ENCODE measurements at places on chromosomes 11 and 22.

- DNase-seq = no peak
These were observed 13.7 kb downstream of the ARAP1 start for GRCh38 chr11:72738199-72739141.

- DNase-seq = no peak
These were observed 36.0 kb downstream of the TECTA start for GRCh38 chr11:121137005-121137404.

DNA sequence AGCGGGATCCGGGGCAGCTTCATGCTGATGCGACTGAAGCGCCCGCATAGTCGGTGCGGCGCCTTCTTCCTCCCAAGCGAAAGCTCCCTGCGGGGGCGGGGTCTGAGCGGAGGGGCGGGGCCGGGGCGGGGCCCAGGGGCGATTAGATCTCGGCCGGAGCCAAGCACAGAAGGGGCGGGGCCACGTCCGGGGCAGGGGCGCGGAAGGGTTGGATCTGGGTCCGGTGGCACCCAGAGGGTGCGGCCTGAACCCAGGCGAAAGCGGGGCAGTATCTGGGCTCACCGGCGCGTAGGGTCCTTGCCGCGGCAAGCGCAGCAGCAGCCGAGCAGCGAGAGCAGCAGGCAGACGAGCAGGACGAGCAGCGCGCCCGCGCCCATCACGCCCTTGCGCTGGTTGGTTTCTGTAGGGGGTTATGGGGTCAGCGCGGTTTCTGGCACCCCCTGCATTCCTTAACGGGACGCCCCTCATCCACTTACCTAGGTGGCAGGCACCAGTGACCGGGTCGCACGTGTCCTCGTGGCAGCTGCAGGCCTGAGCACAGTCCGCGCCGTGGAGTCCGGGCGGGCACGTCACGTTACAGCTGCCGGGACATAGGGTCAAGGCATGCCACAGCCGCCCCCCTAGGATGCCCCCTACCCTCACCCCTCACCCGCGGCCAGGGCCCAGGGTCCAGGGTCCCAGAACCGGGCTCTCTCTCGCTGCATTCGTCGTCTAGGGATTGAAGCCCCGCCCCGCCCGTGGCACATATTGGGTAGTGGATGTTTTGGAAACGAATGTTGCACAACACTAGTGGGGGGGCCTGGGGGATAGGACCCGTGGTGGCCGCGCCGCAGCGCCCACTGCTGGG is 8.1 kb downstream of the SCARF2 start:
- no peak for DNase-seq

DNA sequence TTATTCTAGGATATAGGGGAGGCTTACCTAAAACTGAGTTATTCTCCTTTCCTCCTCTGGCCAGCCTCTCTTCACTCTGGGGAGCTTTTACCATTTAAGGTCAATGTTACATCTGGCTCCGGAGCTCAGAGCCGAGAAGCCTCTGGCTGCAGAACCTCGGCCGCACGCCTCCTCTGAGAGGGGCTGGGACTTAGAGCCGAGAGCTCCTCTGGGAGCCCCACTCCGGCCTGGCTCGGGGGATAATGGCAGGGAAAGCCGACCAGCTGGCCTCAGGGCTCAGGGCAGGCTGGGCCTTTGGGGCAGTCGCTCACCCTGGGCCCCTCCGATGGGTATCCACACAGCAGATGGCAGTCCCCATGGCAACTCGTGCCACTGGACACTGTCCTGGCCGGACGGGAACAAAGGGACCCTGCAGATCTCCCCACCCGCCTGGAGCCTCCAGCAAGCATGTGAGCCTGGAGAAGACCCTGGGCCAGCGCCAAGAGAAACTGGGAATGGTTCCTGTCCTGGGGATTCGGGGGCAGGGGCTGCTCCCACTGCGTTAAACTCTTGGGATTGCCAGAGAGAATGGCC is at the start of gene IRAG1:
IRAG1 (minus strand) TSS at position 247 of the 573 bp plus-strand sequence; CDS start at position 94, 153 bp downstream.
- no peak for DNase-seq

GRCh38 chr22:49136816-49137180 is 690.9 kb downstream of the BRD1 start:
- no peak for DNase-seq

DNA sequence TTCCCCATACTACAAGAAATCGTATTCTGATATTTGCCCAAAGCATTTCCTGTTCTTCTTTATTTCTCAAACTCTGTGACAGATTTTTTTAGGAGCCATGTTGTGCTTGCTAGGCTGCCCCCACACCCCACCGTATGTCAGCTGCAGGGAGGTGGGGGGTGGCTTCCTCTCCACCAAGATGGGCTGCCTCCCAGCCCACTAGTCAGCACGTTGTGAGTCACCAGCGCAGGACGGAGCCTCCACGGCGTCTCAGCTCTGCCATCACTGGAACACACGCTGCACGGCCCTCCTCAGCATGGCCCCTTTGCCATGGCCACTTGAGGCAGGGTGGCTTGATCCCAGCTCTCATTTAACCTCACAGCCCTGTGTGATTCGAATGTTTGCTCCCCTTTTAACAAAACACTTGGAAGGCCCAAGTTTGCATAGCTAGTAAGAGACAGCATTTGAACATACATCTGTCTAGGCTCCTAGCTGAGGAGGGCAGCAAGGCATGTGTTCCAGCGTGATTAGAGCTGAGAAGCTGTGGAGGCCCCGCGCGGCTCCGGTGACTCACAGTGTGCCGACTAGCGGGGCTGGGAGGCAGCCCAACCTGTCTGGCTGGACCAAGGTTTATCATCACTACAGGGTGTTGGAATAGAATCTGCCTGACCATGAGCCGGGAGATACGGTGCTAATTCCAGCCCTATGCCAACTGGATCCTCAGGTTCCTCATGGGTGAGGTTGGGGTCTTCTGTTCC is 180.7 kb upstream of the NCAM1 start:
- DNase-seq = no peak

GRCh38 chr11:119421941-119422808 is 797 bp downstream of the THY1 start:
- no peak for DNase-seq

GRCh38 chr11:62999649-63000048 is 14.9 kb upstream of the SLC22A6 start:
- DNase-seq = no peak

DNA sequence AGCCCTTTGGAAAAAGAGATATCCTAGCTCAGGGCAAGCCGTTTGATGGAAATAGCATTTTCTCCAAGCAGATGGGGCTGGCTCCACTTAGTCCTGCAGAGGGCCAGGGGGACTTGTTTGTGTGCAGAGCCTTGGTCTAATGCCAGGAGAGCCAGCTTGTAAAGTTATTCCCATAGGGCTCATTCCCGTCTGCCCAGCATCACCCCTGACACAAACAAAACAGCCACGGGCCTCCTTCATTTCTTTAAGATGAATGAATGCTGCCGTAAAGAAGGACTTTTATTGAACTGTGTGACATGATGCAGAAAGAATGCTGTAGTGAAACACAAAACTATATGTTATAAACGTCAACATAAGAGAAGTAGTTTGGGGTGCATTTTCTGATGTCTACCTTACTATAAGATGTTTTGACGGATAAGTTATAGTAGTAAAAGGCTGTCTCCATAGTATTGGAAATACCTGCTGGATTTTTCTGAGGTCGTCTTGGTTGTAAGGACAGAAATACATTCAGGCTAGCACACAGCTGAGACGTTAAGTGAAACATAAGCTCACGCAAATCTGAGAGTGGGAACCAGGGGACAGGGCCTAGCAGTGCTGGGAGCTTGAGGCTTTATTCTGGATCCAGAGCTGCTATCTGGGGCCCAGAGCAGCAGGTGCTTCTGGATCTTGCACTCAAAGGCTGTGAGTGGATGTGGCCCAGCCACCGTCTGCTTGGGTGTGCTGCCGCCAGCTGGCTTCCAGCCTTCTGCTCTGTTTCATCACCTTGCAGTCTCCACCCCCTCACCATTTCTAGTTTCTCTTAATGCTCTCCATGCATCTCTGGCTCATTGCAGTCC is 53.3 kb downstream of the NCAM1 start:
- peak; percentile 99 for DNase-seq

DNA sequence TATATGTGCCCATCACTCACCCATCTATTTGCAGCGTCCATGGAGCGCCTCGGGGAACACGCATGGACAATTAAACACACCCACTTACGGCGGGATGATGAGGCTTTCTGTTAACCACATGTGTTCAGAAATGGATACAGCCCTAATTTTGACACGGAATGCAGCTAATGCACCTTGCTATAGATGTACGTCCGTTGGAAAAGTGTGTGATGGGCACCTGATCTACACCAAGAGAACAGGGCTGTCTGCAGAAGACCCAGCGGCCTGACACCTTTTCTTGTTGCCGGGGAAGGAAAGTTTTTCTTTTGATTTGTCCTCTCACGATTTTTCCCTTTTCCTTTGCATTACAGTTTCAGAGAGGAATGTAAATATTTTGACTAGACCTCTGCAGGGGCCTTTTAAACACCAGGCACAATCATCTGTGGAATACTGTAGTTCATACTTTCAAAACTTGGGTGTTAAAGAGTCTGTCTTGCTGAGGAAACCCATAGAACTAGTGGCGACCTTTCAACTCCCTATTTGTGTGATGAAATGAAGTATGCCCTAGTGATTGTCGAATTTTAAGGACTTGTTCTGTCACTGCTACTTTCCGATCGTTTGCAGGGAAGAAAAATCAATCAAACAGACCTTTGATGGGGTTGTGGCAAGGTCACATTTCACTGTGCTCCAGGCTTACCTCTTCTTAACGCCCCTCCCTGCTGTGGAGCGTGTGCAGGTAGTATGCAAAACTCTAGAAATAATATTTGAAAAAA is 16.5 kb upstream of the PAX6 start:
- peak; percentile 15 for DNase-seq

DNA sequence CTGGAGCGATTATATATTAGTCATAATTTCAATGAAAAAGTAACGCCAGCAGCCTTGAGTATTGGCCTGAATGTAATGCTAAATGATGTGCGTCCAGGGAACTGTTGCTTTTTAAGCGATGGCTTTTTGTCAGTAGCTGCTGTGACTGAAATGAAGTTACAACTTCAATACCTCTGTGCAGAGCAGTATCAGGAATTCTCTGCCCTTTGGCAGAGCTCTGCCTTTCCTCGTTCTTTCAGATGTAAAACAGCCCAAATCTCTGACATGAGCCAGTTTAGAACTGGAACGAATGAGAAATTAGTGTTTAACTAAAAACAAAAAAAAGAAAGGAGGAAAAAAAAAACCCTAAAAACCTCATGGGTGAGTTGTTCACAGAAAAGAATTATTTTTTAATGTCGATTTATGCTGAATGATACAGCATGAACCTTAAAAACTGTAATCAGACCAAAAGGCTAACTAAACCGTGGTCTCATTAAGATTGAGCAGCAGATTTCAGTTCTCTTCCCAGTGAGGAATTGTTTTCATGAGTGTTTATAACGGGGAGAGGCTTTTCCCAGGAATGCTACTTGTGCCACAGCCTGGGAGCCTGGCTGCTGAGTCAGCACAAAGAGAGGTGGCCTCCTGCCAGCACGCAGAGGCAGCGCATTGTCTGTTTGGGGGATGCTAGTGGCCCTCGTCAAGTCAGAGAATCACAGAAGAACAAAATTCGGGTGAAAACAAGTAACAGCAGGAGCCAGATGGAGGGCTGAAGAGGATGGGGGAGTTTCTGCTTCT is 146.2 kb upstream of the RASSF10 start:
- peak; percentile 30 for DNase-seq

DNA sequence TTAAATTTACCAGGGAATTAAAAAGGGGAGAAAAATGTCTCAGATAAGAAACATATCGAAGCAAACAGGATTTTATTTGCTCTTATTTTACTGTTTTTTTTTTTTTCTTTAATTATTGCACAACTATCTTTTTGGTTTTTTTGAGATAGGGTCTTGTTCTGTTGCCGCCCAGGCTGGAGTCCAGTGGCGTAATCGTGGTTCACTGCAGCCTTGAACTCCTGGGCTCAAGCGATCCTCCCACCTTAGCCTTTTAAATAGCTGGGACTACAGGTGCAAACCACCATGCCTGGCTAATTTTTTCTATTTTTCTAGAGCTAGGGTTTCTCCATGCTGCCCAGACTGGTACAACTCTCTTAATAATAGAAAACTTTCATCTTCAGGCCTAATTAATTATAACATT is 32.5 kb downstream of the DRG1 start:
- DNase-seq = no peak

GRCh38 chr11:65055538-65055937 is 2.8 kb downstream of the NAALADL1 start:
- DNase-seq = no peak

DNA sequence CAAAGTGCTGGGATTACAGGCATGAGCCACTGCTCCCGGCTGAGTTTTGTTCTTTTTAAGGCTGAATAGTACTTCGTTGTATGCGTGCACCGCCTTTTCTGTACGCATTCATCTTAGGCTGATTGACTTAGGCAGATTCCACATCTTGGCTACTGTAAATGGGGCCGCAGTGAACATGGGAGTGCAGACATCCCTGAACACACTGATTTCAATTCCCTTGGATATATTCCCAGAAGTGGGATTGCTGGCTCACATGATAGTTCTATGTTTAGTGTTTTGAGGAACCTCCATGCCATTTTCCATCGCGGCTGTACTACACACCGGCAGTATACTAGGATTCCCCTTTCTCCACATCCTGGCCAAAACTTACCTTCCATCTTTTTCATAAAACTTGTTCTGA is 10.4 kb upstream of the ZNF74 start:
- no peak for DNase-seq

GRCh38 chr11:37230865-37231264 is 632.8 kb upstream of the RAG2 start:
- no peak for DNase-seq

- peak; percentile 57 for DNase-seq
These were observed 96.9 kb downstream of the ATXN10 start for GRCh38 chr22:45768490-45768889.

GRCh38 chr11:123531325-123531724 is 101.3 kb downstream of the GRAMD1B start:
- no peak for DNase-seq

DNA sequence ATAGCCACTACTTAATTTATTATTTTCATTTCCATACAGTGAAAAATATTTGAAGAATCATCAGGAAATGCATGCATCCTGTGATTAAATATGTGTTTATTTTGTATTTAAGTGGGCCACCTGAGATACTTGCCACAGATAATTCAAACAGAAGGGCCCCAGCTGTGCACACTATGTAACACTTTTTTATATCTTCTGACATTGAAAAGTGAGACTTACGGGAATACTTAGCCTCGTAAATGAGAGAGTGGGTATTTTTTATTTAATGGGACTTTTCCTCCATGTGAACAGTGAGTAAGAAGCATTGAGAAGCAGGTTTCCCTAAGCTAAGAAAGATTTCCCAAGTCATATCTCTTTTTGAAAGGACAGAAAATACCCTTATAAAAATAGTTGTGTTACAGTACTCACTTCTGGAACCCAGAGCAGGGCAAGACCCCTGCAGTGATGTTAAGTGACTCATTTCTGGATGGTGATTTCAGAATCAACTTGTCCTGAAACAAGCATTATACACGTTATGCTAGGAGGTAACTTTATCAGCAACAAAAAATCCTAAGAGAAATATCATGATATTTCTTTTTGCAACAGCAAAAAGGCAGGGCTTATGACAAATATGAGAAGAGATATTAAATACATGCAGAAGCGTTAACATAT is 478.1 kb upstream of the CHORDC1 start:
- DNase-seq = no peak
